Activated naive CD8-positive, alpha-beta T cell treated with anti-CD3 and anti-CD28 coated beads for 36 hours (primary cell): ENCODE measurements at places on chromosomes 7 and 10. TPM values are rescaled to one million over a fixed set of nuclear protein-coding genes. Genes with fewer than 3 reads are reported as not detected.

DNA sequence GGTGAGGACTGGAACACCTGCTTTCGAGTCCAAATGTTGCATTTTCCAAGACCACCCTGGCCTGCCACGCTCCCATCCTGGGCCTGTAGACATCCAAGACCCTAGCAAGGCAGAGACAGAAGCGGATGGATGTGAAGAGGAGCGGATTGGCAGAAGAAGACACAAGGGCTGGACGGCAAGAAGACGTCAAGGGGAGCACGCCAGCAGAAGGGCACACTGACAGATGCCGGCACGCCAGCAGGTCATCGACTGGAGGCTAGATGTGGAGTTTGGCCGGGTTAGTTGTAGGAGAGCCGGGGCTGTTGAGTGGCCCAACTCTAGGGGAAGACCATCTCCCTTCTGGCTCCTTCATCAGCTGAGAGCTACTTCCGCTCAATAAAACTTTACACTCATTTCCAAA, 251.6 kb downstream of the ZWINT start:
- no peak overlapping the region for H3K4me3 ChIP-seq
- no peak for DNase-seq
- H3K27ac ChIP-seq, result no peak overlapping the region

The ZNRF2 gene
- 6.9 TPM for total RNA-seq

The FAS gene
- 33.4 TPM for total RNA-seq

DNA sequence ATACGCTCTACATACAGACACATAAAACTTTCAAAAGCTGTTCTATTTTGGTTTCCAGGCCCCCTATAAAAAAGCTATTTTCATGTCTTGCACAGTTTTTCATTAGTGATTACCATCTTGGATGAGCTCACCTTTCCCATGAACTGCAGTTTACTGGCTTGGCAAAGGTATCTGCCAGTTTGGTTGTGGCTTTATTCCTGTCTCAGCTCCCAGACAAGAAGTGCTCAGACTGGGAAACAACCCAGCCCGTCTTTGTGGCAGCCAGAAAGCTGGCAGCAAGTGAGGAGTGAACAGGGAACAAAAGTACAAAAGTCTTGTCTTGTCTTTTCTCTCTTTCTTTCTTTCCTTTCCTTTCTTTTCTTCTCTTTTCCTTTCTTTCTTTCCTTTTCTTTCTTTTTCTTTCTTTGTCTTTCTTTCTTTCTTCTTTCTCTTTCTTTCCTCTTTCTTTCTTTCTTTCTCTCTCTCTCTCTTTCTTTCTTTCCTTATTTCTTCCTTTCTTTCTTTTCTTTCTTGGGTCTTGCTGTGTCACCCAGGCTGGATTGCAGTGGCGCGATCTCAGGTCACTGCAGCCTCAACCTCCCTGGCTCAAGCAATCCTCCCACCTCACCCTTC, 138.8 kb downstream of the CFAP58 start:
- no peak overlapping the region for H3K27ac ChIP-seq
- peaks cover 9% of the 10 kb centered on the region for H3K27me3 ChIP-seq
- no peaks in the 10 kb centered on the region for H3K4me1 ChIP-seq
- no peak overlapping the region for H3K4me3 ChIP-seq
- H3K36me3 ChIP-seq, result no peaks in the 10 kb centered on the region
- DNase-seq, result no peak

GRCh38 chr10:43796781-43797180, 148.1 kb upstream of the ZNF32 start:
- H3K36me3 ChIP-seq, result no peaks in the 10 kb centered on the region
- DNase-seq, result no peak
- H3K4me3 ChIP-seq, result no peak overlapping the region

- peaks cover 2% of the 10 kb centered on the region for H3K36me3 ChIP-seq
- no peak overlapping the region for H3K27ac ChIP-seq
- H3K4me3 ChIP-seq, result no peak overlapping the region
Observed at GRCh38 chr7:2817456-2817855, 26.7 kb downstream of the GNA12 start.

GRCh38 chr7:34417781-34418180, 240.2 kb upstream of the NPSR1 start:
- H3K4me3 ChIP-seq, result no peak overlapping the region
- DNase-seq, result no peak
- H3K27ac ChIP-seq, result no peak overlapping the region
- no peaks in the 10 kb centered on the region for H3K4me1 ChIP-seq

DNA sequence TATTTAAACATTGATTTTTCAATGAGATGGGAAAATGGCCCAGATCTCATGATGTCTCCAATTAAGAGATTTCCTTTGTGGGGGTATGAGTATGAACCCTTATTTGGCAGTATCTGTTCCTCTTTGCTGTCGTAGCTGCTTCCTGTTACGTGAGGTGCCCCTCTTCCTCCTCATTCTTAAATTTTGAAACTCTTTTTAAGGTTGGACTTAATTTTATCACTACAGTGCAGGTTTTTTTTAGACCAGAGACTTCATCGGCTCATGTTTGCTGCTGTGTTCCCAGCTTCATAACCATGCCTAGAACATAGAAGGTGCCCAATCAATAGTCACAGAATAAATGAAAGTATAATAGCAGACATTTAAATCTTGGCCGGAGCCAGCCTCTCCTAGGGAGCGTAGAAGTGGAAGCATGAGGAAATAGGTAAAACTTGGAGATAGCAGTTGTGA, 2.4 kb downstream of the MIOS start:
- H3K27me3 ChIP-seq, result no peaks in the 10 kb centered on the region
- peaks cover 46% of the 10 kb centered on the region for H3K36me3 ChIP-seq
- peaks cover 45% of the 10 kb centered on the region for H3K4me1 ChIP-seq
- peak overlapping the region; percentile 84 for H3K4me3 ChIP-seq

The INHBA gene
- total RNA-seq, result not detected

The LYZL2 gene
- total RNA-seq, result not detected

DNA sequence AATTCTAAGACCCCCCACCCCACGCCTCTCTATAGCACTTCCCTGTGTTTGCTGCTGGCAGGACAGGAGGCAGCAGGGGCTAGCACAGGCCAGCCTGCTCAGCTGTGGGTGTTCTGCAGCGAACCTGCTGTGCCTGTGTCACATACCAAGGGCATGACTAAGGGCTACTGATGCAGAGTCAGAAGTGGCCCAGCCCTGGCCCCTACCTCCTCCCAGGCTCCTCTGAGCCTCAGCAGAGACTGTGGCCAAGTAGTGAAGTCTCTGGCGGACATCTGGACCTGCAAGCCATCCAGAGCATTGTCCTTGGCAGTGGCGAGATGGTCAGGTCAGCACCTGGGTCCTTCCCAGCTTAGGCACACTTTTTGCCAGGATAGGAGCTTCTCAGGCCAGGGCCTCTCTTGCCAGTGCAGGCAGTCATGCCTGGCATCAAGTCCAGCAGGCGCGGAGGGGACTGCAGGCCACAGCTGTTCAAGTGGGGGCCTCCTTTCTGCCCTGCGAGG, 116.3 kb upstream of the RET start:
- no peaks in the 10 kb centered on the region for H3K36me3 ChIP-seq
- H3K27me3 ChIP-seq, result no peaks in the 10 kb centered on the region
- no peak for DNase-seq
- H3K4me3 ChIP-seq, result no peak overlapping the region
- H3K4me1 ChIP-seq, result no peaks in the 10 kb centered on the region
- H3K27ac ChIP-seq, result no peak overlapping the region

The PLCE1 gene
- total RNA-seq, result not detected

DNA sequence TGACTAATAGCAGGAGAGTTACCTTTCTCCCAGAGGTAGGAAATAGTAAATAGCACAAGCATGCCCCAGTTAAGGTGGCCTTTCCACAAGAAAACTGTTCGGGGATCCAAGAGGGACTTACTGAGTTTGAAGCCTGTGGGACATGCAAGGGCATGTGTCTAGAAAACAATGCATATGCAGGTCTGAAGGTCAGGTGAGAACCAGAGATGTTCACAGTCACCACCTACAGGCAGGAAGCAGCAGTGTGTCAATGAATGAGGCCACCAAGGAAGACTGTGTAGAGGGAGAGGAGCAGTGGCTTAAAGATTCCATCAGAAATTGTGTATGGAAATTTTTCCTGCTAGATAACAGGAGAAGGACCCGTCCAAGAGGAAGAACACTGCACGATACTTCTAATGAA, 66.0 kb downstream of the CALD1 start:
- peaks cover 2% of the 10 kb centered on the region for H3K36me3 ChIP-seq
- no peak overlapping the region for H3K4me3 ChIP-seq
- no peak for DNase-seq
- H3K27me3 ChIP-seq, result no peaks in the 10 kb centered on the region
- peaks cover 17% of the 10 kb centered on the region for H3K4me1 ChIP-seq

- H3K4me1 ChIP-seq, result peaks cover 6% of the 10 kb centered on the region
- DNase-seq, result no peak
- H3K36me3 ChIP-seq, result no peaks in the 10 kb centered on the region
- H3K27me3 ChIP-seq, result peaks cover 13% of the 10 kb centered on the region
Observed at GRCh38 chr7:47496056-47496665, 85.8 kb downstream of the TNS3 start.

The AKR1C1 gene
- total RNA-seq, result 0.21 TPM

- H3K36me3 ChIP-seq, result peaks cover 29% of the 10 kb centered on the region
- H3K4me3 ChIP-seq, result no peak overlapping the region
- H3K27me3 ChIP-seq, result no peaks in the 10 kb centered on the region
- no peak for DNase-seq
- no peaks in the 10 kb centered on the region for H3K4me1 ChIP-seq
Observed at GRCh38 chr10:119940487-119940886, 48.0 kb downstream of the SEC23IP start.

DNA sequence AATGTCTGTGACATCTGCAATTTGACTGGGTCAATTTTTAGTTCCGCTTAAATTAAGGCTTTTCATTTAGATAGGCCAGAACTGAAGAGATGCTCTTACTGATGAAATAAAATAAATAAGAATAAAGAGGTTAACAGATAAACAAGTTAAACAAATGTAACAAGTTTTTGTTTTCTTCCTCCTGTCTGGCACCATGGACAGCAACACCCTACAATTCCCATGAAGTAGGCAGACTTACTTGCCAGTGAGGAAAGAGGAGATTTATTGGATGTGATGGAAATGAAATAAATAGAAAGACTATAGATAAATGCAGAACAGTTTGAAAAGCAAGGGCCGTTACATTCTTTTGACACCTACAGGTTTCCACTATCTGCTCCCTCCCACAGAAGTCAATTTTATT, 118.5 kb downstream of the AMPH start:
- H3K4me3 ChIP-seq, result no peak overlapping the region
- H3K27me3 ChIP-seq, result peaks cover 3% of the 10 kb centered on the region
- H3K27ac ChIP-seq, result no peak overlapping the region
- DNase-seq, result no peak
- H3K4me1 ChIP-seq, result no peaks in the 10 kb centered on the region

DNA sequence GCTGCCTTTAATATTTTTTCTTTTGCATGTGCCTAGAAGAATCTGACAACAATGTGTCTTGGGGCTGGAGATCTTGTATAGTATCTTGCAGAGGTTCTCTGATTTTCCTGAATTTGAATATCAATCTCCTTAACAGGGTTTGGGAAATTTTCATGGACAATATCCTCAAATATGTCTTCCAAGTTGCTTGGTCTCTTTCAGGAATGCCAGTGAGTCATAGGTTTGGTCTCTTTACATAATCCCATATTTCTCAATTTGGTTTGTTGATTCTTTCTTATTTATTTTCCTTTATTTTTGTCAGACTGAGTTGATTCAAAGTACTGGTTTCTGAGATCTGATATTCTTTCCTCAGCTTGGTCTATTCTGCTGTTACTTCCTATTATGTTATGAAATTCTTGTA, 208.7 kb upstream of the GLI3 start:
- no peaks in the 10 kb centered on the region for H3K36me3 ChIP-seq
- no peaks in the 10 kb centered on the region for H3K4me1 ChIP-seq
- H3K27me3 ChIP-seq, result peaks cover 8% of the 10 kb centered on the region
- no peak overlapping the region for H3K4me3 ChIP-seq
- DNase-seq, result no peak

DNA sequence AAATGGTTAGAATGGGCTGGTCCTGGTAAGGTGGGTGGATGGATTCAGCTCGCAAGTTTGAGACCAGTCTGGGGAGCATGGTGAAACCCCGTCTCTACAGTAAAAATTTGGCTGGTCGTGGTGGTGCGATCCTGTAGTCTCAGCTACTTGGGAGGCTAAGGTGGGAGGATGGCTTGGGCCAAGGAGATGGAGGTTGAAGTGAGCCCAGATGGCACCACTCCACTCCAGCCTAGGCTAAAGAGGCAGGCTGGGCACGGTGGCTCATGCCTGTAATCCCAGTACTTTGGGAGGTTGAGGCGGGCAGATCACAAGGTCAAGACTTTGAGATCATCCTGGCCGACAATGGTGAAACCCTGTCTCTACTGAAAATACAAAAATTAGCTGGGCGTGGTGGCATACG, 15.3 kb downstream of the IFT22 start:
- peaks cover 4% of the 10 kb centered on the region for H3K4me1 ChIP-seq
- DNase-seq, result no peak
- H3K36me3 ChIP-seq, result peaks cover 32% of the 10 kb centered on the region

GRCh38 chr7:137937202-137937560, 64.7 kb downstream of the CREB3L2 start:
- H3K4me3 ChIP-seq, result no peak overlapping the region
- peaks cover 13% of the 10 kb centered on the region for H3K36me3 ChIP-seq
- DNase-seq, result no peak
- peaks cover 35% of the 10 kb centered on the region for H3K4me1 ChIP-seq

DNA sequence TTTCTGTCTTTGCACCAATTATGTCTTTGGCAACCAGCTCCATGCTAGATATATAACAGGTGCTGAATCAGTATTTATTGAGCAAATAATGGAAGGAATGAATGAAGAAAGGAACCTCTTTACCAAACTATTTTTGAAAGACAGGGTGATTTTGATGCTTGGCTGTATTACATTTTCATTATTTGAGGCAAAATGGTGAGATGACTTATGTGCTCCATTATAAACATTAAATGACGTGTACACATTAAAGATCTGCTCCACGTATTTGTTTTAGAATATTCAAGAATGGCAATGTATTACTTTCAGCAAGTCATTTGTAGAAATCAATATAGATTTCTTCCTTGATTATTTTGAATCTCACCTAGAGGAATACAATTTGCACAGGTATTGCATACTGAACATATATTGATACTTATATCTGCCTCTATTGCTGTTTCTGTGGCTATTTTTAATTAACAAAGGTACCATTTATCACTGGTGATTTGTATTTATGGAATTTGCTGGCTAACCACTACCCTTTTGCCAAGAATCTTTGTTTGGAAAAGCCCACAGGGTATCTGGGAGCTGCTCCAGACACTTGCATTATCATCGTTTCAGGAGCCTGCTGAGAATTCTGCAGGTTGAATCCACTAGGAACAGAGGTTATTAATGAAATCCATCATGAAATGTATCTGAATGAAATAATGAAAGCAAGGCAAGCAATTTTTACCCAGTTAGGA, 92.2 kb downstream of the SEMA3C start:
- H3K4me3 ChIP-seq, result no peak overlapping the region
- DNase-seq, result no peak
- H3K36me3 ChIP-seq, result no peaks in the 10 kb centered on the region
- H3K27me3 ChIP-seq, result no peaks in the 10 kb centered on the region
- H3K27ac ChIP-seq, result no peak overlapping the region

The DYDC2 gene
- not detected for total RNA-seq

GRCh38 chr10:107919626-107920235, 755.2 kb upstream of the SORCS1 start:
- no peaks in the 10 kb centered on the region for H3K4me1 ChIP-seq
- H3K27ac ChIP-seq, result no peak overlapping the region
- H3K36me3 ChIP-seq, result peaks cover 2% of the 10 kb centered on the region
- no peak overlapping the region for H3K4me3 ChIP-seq
- peaks cover 19% of the 10 kb centered on the region for H3K27me3 ChIP-seq
- no peak for DNase-seq

GRCh38 chr7:87878208-87878735, 2.0 kb downstream of the DBF4 start:
- no peak overlapping the region for H3K27ac ChIP-seq
- H3K4me3 ChIP-seq, result peak overlapping the region; percentile 87
- no peak for DNase-seq
- H3K36me3 ChIP-seq, result peaks cover 47% of the 10 kb centered on the region

The CTAGE6 gene
- 0.52 TPM for total RNA-seq
